ENCODE measurements at places on chromosomes 1 and 21. TPM values are rescaled to one million over a fixed set of nuclear protein-coding genes. Genes with fewer than 3 reads are reported as not detected.

DNA sequence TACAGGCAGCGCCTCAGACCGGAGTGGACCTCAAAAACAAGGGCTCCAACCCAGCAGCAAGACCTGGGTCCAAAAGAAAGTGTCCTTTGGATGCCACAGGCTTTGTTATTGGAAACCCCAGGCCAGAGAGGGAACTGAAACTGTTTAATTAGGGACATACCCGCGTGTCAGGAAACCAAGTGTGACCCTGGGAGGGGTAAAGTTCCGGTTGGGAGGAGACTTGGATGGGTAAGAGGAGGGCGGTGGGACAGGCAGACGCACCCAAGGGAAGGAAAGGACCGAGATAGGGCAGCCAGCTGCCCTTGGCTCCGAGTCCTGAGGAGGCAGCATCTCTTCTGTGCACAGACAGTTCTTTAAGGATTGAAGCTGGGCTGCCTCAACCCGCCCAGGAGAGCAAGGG is 71.4 kb downstream of the CDC7 start:
- no peak for DNase-seq

DNA sequence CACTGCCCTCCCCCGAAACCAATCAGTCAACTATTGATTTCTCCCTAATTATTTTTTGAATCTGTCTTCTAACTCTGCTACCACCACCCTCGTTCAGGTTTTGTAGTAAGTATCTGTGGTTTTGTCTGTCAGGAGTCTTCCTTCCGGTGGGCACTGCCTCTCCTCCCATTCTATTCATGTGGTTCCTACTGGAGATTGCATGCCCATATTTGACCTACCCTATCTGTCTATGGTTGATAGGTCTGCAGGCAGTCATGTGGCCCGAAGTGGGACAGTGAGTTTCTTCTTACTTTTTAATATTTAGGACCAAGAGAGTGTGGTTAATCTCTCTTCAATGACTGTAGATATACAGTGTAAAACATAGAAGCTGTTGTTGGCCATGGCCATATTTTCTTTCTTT is 17.8 kb upstream of the MAST2 start:
- no peak for DNase-seq

- DNase-seq = no peak
Measured at GRCh38 chr1:54538538-54538937, 9.5 kb upstream of the ACOT11 start.

DNA sequence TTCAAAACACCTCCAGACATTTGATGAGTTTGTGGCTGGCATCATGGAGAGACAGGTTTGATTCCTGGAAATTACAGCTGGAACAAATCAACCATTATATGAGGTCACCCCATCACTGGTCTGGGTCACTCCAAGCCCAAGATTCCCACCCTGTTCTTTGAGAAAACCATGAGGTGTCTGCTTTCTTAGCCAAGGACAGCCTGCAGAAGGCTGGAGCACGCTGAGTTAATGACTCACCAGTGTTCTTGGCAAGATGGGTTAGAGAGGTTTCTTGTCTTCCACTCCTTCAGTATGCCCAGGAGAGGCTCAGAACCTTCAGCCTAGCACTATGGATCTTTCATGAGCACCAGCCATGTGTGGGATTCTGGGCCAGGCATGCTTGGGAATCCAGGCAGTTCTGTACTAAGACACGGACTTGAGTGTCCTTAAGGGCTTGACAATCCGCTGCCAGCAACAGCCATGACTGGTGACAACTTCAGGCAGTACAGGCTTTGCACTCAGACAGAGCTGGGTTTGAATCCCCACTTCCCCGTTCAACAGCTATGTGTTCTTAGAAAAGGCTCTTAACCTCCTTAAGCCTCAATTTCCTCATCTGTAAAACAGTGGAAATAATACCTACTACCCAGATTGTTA is 43.9 kb downstream of the GRHL3 start:
- no peak for DNase-seq

DNA sequence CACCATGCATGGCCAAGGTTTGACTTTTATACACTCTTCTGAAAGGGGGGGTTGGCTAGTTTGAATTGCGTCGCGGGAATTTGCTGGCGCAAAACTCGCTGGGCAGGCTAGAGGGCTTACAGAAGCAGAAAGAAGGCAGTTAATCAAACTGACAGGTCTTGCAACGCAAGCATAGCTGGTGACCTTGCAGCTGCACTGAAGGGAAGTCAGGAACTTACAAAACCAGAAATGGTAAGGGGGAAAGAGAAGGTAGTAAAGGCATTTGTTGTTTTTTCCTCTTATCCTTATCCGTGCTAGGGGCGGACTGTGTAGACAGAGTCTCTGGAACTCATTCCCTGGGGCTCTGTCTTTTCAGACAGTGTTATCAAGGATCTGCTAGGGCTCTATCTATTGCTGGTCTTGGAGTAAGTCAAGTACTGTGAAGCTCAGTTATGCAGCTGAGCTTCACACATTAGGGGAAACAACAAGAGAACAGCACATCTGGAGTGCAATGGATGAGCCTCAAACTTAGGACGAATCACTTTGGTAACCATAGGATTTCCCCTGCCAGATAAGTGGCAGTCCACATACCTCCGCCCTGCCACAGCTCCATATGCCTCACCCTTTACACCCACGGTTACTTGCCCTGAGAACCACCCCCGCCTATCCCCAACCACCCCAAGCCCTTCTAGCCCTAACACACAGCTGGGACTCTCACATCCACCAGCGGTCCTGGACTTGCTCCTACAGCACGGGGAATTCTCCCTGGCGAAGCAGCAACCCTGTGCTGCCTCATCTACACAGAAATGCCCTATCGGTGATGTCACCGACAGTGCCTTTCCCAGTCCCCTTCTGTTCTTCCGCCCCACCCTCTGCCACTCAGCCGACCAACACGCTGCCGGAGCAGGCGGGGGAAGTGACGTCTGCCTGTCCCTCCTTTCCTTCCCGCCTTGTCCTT is 251.4 kb downstream of the FAM72C start:
- DNase-seq = no peak

DNA sequence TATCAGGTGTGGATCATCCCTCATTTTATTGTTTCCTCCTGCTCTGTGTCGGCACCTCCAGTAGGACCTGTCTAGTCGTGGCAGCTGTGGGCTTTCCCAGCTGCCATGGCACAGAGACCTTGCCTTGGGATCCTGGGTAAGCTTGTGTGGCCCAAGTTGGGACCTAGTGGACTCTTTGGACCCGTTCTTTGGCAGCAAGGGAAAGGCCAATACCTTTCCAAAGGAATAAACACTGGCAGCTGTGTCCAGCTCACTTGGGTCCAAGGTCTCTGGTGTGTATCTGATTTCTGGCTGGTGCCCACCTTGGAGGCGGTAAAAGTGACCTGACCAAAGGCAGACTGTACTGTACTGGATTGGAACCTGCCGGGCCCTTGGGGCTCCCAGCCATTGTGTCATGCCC is 21.8 kb downstream of the DIP2A start:
- no peak for DNase-seq

GRCh38 chr1:11072216-11072917 is 12.5 kb upstream of the SRM start:
- no peak for DNase-seq

Gene IFT25
- 15.8 TPM for total RNA-seq

Gene ARHGAP30
- total RNA-seq = 10.0 TPM

Gene HAO2
- total RNA-seq = not detected

Gene AVPR1B
- not detected for total RNA-seq

Gene B3GALT6
- total RNA-seq = 13.5 TPM

Gene CFAP57
- total RNA-seq = not detected

Gene ILDR2
- 0.04 TPM for total RNA-seq

Gene CTH
- 3.2 TPM for total RNA-seq

Gene TMPRSS3
- 0.09 TPM for total RNA-seq

Gene PRR9
- not detected for total RNA-seq

Gene NCF2
- 18.3 TPM for total RNA-seq
